ENCODE measurements at places on chromosomes 6 and 20. TPM values are rescaled to one million over a fixed set of nuclear protein-coding genes. Genes with fewer than 3 reads are reported as not detected.

GRCh38 chr6:52591832-52592231 lies 15.0 kb upstream of the TRAM2 start:
- no peak for DNase-seq
- H3K27ac ChIP-seq = no peak overlapping the region
- H3K36me3 ChIP-seq = no peaks in the 10 kb centered on the region
- H3K27me3 ChIP-seq = no peaks in the 10 kb centered on the region

- no peaks in the 10 kb centered on the region for H3K36me3 ChIP-seq
- no peaks in the 10 kb centered on the region for H3K27me3 ChIP-seq
- H3K4me3 ChIP-seq = no peak overlapping the region
- no peak for DNase-seq
- no peaks in the 10 kb centered on the region for H3K4me1 ChIP-seq
Observed at GRCh38 chr6:48512390-48512789, 401.4 kb upstream of the PTCHD4 start.

DNA sequence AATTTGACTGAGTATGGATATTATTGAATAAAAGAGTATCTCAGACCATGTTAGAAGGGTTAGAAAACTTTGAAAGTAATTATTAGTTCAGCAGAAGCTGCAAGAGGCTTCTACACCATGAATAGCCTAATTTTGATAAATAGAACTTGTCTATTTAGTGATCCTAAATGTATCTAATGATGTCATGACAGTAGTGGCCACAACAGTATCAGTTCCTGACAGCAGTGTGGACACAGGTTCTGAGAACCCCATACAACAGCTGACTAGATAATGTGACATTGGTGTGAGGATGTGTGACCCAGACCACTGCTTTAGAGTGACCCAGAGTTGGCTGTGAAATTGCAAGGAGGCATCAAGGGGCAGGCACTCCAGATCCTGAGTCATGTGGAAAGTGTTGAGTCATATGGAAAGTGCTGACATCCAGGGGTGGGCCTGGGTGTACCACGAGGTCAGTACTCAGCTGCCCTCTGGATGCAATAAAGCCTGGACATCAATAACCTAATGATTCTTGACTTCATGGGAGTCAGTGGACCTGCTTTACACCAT lies 754.7 kb downstream of the DHX35 start:
- H3K27me3 ChIP-seq = no peaks in the 10 kb centered on the region
- no peaks in the 10 kb centered on the region for H3K4me1 ChIP-seq
- no peak overlapping the region for H3K4me3 ChIP-seq
- no peak overlapping the region for H3K27ac ChIP-seq
- no peak for DNase-seq

GRCh38 chr20:7650086-7650879 lies 290.0 kb downstream of the HAO1 start:
- no peaks in the 10 kb centered on the region for H3K4me1 ChIP-seq
- no peaks in the 10 kb centered on the region for H3K27me3 ChIP-seq
- no peak for DNase-seq
- no peaks in the 10 kb centered on the region for H3K36me3 ChIP-seq
- H3K27ac ChIP-seq = no peak overlapping the region

GRCh38 chr6:51214442-51214841 lies 395.8 kb downstream of the TFAP2B start:
- DNase-seq = no peak
- H3K36me3 ChIP-seq = no peaks in the 10 kb centered on the region
- H3K4me3 ChIP-seq = no peak overlapping the region

- H3K4me3 ChIP-seq = no peak overlapping the region
- H3K27ac ChIP-seq = no peak overlapping the region
- H3K36me3 ChIP-seq = peaks cover 37% of the 10 kb centered on the region
Observed at GRCh38 chr6:39914239-39914638, 20.0 kb downstream of the MOCS1 start.

GRCh38 chr6:162019349-162019748 lies 708.2 kb downstream of the PRKN start:
- no peak overlapping the region for H3K27ac ChIP-seq
- H3K27me3 ChIP-seq = no peaks in the 10 kb centered on the region
- no peaks in the 10 kb centered on the region for H3K36me3 ChIP-seq
- DNase-seq = no peak

- no peaks in the 10 kb centered on the region for H3K27me3 ChIP-seq
- DNase-seq = no peak
- H3K4me3 ChIP-seq = no peak overlapping the region
- no peak overlapping the region for H3K27ac ChIP-seq
- no peaks in the 10 kb centered on the region for H3K4me1 ChIP-seq
Observed at GRCh38 chr20:47598911-47599744, 97.4 kb downstream of the NCOA3 start.

- H3K27ac ChIP-seq = no peak overlapping the region
- DNase-seq = no peak
- H3K4me1 ChIP-seq = peaks cover 3% of the 10 kb centered on the region
- no peaks in the 10 kb centered on the region for H3K27me3 ChIP-seq
- no peak overlapping the region for H3K4me3 ChIP-seq
Observed at GRCh38 chr6:26598267-26598666, 1.5 kb downstream of the ABT1 start.

DNA sequence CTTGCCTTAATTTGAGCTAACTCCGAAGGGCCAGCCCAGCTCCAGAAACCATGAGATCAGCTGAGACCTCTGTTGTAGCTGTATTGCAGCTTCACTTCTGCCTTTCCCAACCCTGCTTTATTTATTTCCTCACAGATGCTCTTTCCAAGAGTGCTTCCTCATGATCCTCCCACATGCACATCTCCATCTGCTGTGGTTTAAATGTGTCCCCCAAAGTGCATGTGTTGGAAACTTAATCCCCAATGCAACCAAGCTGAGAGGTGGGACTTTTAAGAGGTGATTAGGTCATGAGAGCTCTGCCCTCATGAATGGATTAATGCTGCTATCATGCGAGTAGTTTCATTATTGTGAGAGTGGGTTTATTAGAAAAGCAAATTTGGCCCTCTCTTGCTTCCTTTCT lies 164.4 kb upstream of the TAB2 start:
- no peaks in the 10 kb centered on the region for H3K36me3 ChIP-seq
- no peaks in the 10 kb centered on the region for H3K4me1 ChIP-seq
- no peak for DNase-seq
- H3K27ac ChIP-seq = no peak overlapping the region
- H3K27me3 ChIP-seq = peaks cover 36% of the 10 kb centered on the region

GRCh38 chr6:104537180-104537579 lies 322.5 kb downstream of the HACE1 start:
- H3K4me3 ChIP-seq = no peak overlapping the region
- H3K27ac ChIP-seq = no peak overlapping the region
- H3K27me3 ChIP-seq = no peaks in the 10 kb centered on the region
- peak; percentile 69 for DNase-seq
- H3K4me1 ChIP-seq = no peaks in the 10 kb centered on the region
- H3K36me3 ChIP-seq = no peaks in the 10 kb centered on the region

GRCh38 chr20:34713194-34713943 lies 9.2 kb downstream of the TP53INP2 start:
- H3K36me3 ChIP-seq = peaks cover 27% of the 10 kb centered on the region
- no peaks in the 10 kb centered on the region for H3K27me3 ChIP-seq
- DNase-seq = peak; percentile 100

Gene TRAPPC3L
- polyA plus RNA-seq = not detected

Gene KHDC1L
- 0.22 TPM for polyA plus RNA-seq

Gene C20orf144
- polyA plus RNA-seq = 0.19 TPM

Gene LRRC1
- polyA plus RNA-seq = 4.3 TPM

Gene NOTCH4
- polyA plus RNA-seq = 0.76 TPM

Gene KIF25
- polyA plus RNA-seq = not detected
